ENCODE measurements at places on chromosomes 4 and X.
A peak's percentile ranks its signal among the peaks of the same experiment; 100 is the strongest.

GRCh38 chr4:125243789-125244397 is 70.9 kb upstream of the FAT4 start:
- no peak for DNase-seq

GRCh38 chr4:118911238-118911703 is 22.6 kb downstream of the SYNPO2 start:
- DNase-seq, result peak; percentile 10

DNA sequence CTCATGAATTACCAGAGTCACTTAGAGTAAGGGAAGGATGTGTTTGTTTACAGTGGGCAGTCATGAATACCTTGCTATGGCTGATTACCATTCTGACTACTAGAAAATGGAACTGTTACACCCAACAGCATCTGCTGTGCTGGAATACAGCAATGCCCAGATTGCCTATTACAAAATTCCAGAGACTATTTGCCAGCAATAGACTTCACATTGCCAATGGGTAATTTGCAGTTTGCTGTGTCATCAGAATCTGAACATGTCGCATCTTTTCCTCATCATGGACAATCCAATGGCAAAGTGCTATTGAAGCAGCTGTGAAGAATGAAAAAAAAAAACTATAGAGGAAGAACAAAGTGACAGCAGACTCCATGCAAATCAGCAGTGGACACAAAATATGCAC is 356.6 kb downstream of the CXXC4 start:
- no peak for DNase-seq

GRCh38 chr4:86306816-86307215 is 53.0 kb downstream of the MAPK10 start:
- DNase-seq, result peak; percentile 86

DNA sequence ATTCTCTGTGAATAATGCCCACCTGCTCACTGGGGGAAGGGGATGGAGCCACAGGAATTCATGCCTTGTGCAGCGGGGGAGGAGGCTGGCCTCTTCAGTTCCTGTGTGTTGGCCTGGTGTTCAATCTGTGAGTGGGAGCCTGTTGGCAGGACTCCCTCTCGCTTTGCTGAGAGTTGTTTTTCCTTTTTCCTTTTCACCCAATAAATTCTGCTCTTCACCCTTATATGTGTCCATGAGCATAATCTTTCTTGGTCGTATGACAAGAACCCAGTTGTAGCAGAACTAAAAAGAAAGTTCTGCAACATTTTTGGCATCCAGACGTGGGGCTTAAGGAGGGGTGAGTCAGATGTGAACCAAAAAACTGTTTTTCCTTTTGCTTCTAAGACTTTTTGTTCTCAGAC is 235.2 kb upstream of the HDX start:
- no peak for DNase-seq

- peak; percentile 35 for DNase-seq
Measured at GRCh38 chr4:106565727-106566126, 197.1 kb upstream of the GIMD1 start.

GRCh38 chr4:53015681-53016080 is 153.6 kb downstream of the RASL11B start:
- peak; percentile 62 for DNase-seq

GRCh38 chr4:75511841-75512240 is 2.4 kb downstream of the RCHY1 start:
- no peak for DNase-seq

DNA sequence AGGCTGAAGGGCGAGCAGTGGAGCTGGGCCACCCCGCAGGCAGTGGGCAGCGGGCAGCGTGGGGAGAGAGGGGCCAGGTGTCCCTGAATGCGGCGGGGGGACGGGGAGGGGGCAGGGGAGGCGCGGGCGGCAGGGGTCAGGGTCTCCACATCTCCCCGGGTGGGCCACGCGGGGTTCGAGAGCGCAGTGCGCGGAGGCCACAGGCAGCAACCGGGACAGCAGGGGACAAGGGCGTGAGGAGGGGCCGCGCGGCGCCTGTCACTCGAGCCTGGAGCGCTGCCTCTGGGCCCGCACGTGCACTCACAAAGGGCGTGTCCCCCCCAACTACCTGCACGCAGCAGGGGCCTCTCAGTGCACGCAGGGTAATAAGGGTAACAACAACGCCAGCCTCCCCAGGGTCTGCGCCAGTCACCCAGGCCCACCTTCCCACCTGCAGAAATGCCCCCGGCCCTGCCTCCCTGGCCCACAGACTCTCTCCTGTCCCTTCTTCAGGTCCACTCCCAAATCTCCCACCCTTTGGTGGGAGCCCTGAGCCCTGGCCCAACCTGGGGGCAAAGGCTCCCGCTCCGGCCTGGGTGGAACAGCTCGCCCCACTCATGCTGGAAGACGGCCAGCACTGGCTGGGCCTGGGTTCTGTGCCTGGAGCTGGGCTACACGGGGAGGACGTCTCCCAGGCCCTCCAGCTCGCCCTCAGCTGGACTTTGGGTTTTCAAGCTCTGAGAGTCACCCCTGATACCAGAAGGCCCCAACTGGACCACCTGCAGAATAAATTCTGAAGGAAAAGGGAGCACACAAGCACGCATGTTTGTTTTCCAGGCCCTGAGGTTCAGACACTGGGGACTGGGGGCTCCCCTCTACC is 53.2 kb downstream of the ZFYVE28 start:
- no peak for DNase-seq

DNA sequence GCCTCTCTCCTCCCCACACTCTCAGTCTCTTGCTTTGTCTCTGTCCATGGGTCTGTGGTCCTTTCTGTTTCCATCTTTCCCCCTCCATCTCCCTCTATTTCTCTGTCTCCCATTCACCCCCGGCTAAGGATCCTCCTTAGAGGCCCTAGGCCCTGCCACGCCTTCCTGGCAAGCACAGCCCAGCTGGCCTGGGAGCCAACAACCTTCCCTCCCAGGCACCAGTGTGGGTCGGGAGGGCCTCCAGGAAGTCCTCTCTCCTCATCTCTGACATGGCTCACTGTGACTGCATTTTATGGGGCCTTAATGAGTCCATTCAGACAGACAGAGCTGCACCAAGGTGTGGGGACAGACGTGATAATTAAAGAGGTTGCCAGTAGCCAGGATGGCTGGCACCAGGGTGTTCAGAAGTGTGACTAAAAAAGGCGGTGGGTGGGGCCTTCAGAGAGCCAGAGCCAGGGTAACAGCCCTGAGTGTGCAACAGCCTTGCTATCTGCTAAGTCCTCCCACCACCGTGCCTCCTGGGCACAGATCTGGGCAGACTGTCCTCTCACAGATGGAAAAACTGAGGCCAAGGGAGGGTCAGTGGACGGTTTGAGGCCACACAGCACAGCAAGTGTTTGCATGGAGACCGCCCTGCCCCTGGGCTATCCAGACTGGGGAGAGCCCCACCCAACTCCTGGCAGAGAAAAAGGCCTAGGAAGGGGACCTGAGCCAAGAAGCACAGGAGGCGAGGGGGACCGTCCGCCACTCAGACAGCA is 31.5 kb downstream of the BLOC1S4 start:
- no peak for DNase-seq

DNA sequence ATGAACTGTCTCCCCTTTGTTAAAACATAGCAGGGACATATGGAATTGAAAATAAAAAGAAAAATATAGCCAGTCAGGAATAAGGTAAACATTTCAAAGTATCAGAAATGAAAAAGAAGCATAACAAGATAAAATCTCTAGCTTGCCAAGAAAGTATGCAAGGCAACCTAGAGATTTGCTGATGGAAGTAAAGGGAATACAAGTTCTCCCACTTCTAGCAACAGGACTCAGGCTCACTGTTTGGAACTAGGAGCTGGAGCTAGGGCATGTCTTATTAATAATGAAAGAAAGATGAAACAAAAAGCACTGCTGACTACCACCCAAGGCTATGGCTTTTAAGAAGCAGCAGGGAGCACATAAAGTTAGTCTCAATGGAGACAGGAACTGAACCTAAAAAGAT is 18.2 kb downstream of the ANKRD50 start:
- DNase-seq, result no peak

DNA sequence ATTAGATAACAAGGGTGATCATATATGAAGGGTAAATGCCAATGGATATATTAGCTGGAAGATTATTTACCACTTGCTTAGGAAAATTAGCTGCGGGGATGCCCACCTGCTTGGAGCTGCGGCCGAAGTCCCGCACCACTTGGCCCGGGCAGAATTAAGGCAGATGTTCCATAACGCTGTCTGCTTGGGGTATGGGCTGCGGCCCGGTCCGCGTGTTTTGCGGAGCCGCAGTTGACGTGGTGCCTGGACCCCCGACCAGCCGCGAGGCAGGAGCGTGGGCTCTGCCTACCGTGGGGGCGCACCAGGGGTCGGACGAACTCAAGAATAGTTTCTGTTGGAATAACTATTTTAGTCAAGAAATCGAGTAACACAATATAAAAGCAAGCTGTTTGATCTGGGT is 235.2 kb downstream of the CPXCR1 start:
- no peak for DNase-seq

GRCh38 chr4:147334478-147334877 is 146.4 kb upstream of the EDNRA start:
- peak; percentile 36 for DNase-seq

DNA sequence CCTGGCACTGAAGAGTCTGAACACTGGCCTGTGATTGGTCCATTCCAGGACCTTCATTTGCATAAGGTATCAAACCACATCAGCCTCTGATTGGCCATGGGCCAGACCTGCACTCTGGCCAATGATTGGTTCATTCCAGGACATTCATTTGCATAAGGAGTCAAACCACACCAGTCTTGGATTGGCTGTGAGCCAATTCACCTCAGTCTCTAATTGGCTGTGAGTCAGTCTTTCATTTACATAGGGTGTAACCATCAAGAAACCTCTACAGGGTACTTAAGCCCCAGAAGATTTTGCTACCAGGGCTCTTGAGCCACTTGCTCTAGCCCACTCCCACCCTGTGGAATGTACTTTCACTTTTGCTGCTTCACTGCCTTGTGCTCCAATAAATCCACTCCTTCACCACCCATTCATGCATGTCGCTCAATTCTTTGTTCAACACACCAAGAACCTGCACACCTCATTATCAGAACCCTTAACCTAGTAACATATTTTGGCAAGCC is 14.2 kb upstream of the HERC5 start:
- DNase-seq, result no peak

- no peak for DNase-seq
Measured at GRCh38 chr4:16240300-16240699, 14.0 kb upstream of the TAPT1 start.

DNA sequence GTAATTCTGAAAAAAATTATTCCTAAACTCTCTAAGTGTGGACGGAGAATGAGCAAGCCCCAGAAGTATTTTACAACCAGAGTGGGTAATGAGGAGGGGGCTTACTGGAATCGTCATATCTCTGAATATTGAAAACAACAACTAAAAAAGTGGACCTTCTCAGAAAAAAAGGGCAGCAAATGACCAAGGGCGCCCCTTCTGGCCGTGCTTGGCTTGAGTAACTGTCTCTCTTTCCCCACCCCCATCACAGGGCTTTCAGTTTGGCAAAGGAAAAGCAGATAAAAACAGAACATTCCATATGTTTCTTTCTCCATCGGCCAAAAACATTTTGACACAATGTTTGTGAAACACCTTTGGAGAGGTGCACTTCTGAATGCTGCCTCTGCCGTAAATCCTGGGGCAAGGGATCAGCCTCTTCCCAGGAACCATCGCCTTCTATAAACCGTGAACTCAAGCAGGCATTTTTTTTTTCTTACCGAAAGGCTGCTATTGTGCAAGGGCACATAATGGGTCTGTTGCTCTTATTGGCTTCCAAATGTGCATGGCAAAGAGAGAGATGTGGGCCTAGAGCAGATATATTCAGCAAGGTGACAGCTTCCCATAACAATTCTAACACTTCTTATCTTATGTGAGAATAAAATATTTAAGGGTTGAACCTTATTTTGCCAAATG is 115.4 kb downstream of the PARM1 start:
- DNase-seq, result no peak

- DNase-seq, result peak; percentile 1
Measured at GRCh38 chr4:111454961-111455360, 690.3 kb upstream of the FAM241A start.

DNA sequence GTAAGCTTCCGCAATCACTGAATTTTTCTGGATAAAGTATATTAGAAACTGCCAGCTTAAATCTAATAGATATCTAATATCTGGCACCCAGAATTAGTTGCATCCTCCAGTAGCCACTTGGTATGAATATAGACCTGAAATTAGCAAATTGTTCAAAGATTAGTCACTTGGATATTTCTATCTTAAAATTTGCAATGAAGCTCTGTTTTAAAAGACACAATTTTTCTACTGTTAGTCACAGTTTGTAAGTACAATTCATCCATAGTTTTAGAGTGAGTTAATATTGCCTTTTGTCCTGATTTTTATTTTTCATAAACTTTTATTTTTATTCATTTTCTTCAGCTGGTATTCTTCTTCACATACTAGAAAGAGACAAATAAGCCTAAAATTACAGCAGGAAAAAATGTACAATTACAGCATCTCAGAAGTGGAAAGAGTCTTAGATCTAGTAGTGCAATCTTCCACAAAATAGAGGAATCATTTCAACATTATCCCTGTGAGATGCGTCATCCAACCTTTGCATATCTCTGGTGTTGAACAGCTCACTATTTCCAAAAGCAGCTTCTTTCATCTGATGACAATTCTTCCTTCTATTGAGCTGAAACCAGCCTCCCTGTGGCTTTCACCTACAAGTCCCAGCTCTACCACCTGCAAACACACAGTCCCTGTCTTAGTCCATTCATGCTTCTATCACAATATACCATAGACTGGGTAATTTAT is 190.0 kb upstream of the AR start:
- peak; percentile 1 for DNase-seq

DNA sequence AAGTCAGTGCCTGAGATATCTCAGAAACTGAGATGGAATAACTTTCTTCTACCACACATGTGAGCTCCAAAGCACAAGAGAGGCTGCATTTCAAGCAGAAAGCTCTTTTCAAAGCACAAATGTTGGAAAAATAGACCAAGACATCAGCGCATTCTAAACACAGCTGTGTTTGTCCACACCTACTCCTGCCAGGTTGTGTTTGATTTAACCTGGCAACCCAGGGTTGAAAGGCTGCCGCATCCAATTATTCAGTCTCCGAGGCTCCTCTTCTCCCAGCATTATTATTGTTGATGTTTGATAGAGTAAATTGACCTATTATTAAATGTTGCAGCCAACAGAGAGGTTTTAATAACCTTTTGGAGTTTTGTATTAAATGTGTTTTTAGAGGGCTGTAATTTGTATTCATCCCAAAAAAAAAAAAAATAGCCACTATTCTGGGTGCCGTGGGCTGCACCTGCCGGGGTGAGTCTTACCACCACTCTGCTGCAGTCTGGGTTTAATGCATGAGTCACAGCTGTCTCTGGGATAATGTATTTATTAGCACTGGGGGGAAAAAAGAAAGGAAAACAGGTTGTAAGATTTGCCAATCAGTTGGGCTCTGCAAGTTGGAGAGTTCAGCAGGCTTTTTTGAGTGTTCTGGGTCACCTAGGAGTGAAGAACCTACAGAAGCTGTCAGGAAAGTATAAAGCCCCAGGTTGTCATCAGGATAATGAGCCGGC is 105.2 kb upstream of the NOCT start:
- no peak for DNase-seq

DNA sequence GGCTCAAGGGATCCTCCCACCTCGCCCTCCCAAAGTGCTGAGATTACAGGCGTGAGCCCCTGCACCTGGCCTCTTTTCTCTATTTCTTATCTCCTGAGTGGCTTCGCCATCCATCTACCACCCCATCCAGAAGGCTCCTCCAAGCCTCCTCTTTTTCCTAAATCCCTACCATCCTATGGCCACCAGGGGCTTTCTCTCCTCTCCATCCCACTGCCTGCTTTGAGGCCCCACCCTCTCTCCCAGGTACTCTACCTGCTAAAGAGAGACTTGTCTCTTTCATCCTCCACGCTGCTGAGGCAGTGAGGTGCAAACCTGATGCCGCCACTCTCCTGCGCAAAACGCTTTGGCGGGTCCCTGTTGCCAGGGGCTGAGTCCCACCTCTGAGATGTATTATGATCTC is 7.0 kb downstream of the RS1 start:
- no peak for DNase-seq
